Stimulated activated CD4-positive, alpha-beta T cell treated with anti-CD3 and anti-CD28 coated beads, Interleukin-1b, Interleukin-23, amount 100 ng/mL, for 24 hours (primary cell): ENCODE measurements at places on chromosomes 3 and 15.

- no peak for DNase-seq
These were observed 22.5 kb upstream of the TSC22D2 start for GRCh38 chr3:150385296-150386242.

DNA sequence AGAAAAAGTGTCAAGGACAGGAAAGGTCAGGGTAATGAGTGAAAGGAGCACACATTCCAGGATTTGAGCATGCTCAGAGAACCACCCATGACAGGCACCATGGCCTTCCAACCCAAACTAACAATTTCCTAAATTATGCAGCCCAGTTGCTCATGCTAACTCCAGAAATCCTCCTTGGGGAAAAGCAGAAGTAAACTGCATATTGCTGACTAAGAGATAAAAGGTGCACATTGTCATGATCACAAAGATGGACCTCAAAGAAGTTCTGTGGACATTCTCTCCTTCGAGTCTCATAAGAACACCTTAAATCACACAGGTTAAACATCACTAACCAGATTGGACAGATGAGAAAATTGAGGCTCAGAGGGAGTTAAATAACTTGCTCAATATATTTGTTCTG is 97.6 kb upstream of the SLC25A36 start:
- no peak for DNase-seq

GRCh38 chr3:37955918-37956707 is 34.5 kb upstream of the VILL start:
- DNase-seq: no peak

GRCh38 chr3:60756241-60757030 is 494.8 kb downstream of the FHIT start:
- no peak for DNase-seq

- DNase-seq: no peak
These were observed 160.5 kb downstream of the KLF13 start for GRCh38 chr15:31486906-31487695.
